ENCODE measurements at places on chromosomes 5 and 9. TPM values are rescaled to one million over a fixed set of nuclear protein-coding genes. Genes with fewer than 3 reads are reported as not detected.

Gene FREM1
- 0.19 TPM for total RNA-seq

Gene UGCG
- total RNA-seq, result 14.9 TPM

Gene PRLR
- 1.1 TPM for total RNA-seq

Gene CNTNAP3B
- total RNA-seq, result 0.68 TPM

Gene IFNA5
- not detected for total RNA-seq

Data from cardiac ventricle fibroblast (primary cell).